NCI-H526 treated with DMSO at 0.1 percent for 48 hours (cell line): ENCODE measurements at places on chromosomes 5 and 9.
A peak's percentile ranks its signal among the peaks of the same experiment; 100 is the strongest.

DNA sequence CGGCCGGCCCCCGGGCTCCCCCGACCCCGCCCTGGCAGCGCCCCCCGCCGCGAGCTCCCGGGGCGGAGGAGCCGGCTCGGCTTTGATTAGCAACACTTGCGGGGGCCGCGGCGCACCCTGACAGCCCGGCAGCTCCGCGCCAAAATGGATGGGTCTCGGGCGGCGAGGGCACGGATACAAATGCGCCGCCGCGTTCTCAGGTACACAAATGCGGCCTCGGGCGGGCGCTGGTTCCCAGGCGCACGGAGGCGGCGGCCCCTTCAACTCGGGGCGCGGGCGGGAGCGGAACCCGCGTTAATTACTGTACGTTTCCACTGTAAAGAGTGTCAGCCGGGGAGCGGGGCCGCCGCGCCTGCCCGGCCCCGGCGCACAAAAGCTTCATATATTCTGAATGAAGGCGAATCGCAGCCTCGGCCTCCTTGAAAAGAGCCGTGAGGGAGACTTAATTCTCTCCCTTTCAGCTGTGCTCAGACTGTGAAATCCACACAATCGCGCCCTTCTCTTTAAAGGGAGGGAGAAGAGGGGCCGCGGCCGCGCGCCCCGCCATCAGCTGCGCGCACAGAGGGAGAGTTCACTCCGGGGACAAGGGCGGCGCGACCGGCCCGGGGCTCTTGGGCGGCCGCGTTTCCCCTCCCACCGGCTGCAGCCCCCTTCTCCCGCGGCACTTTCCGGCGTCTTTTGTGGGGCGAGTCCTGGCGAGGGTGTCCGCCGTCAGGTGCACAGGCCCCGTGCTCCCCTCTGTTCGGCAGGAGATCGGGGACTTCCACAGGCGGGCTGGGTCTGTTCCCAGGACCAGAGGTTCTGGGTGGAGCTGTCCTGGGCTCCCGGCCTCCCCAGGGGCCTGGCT is 27.0 kb downstream of the MSX2 start:
- DNase-seq, result peak; percentile 23

DNA sequence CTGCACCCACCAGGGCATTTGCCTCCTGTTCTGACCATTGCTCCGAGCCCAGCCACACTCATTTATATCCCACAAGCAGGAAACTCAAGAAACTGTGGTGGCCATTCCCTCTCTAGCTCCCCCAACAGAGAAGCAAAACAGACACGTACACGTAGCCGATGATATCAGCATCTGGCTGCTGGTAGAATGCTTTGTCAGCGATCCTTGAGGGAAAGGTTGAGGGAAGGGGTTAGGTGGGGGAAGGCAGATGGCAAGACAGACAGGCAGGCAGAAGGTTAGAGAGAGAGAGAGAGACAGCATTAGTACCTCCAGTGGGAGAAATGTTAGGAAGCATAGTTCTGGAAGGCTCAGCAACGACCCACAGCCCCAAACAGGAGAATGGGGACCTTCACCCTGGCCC is 7.8 kb downstream of the HIGD2A start:
- no peak for DNase-seq

GRCh38 chr5:71887680-71888079 is 168.6 kb downstream of the CARTPT start:
- no peak for DNase-seq

DNA sequence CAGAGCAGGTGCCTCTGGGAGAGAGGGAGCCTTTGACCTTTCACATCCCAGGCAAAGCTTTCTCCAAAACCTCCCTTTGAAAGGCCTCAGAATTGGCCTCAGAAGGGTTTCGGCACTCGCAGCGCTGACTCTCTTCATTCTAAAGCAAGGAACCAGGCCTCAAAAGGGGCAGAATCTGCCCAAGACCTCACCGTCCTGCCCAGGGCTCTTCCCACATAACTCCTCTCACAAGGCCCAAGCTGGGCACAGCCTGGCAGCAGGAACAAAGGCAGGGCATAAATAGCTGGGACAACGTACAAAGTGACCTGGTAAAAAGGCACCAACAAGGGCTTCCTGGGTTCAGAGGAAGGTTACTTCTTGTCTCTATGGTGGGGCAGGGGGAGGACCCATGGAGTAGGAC is 166.3 kb upstream of the FSTL4 start:
- DNase-seq, result no peak

GRCh38 chr9:6739218-6739617 is 18.6 kb upstream of the KDM4C start:
- no peak for DNase-seq

- DNase-seq, result no peak
These were observed 333.5 kb upstream of the ACTBL2 start for GRCh38 chr5:57816108-57816507.

DNA sequence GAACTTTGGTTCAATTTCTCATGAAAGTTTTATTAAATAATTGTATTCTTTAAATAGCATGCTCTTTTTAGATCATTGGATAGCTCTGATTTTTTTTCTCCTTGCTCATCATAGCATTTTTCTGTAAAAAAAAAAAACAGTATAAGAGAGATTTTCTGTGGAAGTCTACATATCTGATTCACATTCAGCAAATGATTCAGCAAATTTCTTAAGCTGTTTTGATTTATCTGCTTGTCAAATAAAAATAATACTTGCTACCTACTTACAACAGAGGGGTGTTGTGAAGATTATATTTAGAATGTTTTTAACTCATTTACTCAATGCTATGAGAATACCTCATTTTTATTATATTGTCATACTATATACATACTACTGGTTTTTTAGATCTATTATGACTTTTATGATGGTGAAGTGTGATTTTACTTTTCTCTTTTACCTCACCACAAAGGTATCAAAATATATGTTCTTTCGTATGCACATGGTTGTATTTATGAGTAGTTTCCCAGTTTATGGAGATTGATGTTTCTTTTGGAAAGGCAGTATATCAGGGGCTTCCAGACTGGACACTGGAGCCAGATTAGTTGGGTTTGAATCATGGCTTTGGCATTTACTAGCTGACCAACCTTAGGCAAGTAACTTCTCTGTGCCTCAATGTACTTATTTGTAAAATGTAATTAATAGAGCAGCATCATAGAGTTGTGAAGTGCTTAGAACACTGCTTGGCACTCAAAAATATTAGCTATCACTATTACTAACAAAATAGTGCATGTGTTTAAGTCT is 25.5 kb downstream of the TNPO1 start:
- no peak for DNase-seq

DNA sequence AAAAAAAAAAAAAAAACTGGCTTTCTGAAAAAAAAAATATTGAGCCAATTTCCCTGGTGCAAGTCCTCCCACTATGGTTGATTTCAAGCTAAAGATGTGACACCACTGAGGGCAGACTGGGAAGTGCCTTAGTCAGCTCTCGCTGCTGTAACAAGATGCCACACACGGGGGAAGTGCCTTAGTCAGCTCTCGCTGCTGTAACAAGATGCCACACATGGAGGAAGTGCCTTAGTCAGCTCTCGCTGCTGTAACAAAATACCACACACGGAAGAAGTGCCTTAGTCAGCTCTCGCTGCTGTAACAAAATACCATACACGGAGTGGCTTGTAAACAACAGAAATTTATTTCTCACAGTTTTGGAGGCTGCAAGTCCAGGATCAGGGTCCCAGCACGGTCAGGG is 23.4 kb downstream of the BTNL9 start:
- no peak for DNase-seq

- DNase-seq, result no peak
These were observed 124.0 kb upstream of the PJA2 start for GRCh38 chr5:109533751-109534272.

DNA sequence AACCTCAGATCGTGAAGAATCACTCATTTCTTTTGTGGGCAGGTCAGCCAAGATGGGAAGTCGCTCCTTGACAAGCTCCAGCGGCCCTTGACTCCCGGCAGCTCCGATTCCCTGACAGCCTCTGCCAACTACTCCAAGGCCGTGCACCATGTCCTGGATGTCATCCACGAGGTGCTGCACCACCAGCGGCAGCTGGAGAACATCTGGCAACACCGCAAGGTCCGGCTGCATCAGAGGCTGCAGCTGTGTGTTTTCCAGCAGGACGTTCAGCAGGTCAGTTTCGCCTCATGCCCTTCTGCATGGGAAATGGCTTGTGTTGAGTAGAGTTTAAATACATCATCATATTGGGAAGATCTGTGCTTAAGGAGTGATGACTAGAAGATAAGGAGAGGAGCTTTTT is 173.3 kb downstream of the TRIO start:
- no peak for DNase-seq

GRCh38 chr5:35230038-35230611 is at the start of gene PRLR:
PRLR (minus strand) TSS chr5:35230487; CDS start chr5:35089620, 140,867 bp downstream.
- DNase-seq, result peak; percentile 39

- no peak for DNase-seq
These were observed 441.5 kb downstream of the RASEF start for GRCh38 chr9:82621447-82621846.

- DNase-seq, result no peak
These were observed 22.1 kb upstream of the MARCHF6 start for GRCh38 chr5:10331341-10331796.

GRCh38 chr9:123727332-123727731 is 202.6 kb downstream of the DENND1A start:
- no peak for DNase-seq
